ENCODE measurements at places on chromosomes 6 and 20.

DNA sequence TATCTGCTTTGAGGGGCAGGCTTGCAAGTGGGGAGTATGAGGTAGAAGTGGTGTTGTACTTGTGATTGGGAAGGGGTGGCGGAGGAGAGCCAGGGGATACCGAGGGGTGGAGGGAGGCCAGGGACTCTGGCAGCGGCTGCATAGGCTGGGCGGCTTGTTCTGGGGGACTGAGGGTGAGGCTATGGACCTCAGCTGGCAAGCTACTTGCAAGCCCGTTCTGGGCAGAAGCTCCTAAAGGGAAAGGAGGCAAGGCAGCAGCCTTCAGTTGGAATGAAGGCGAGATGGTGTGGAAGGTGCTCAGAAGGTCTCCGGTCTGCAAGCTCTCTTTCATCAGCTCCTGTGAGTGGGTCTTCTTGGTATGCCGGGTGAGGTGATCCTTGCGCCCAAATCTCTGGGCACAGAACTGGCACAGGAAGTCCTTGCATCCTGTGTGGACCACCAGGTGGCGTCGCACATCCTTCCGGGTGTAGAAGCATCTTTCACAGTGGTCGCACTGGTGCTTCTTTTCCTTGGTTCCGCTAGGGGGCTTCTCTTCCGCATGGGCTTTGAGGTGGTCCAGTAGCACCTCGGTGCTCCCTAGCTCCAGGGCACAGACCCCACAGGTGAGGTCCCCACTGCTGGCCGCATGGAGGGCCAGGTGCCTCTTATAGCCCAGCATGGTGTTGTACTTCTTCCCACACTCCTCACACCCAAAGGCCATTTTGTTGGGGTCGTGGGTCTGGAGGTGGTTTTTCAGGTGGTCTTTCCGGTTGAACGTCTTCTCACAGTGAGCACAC lies 66.0 kb downstream of the PLAGL1 start:
- no peaks in the 10 kb centered on the region for H3K4me1 ChIP-seq
- H3K27ac ChIP-seq, result no peak overlapping the region
- H3K36me3 ChIP-seq, result no peaks in the 10 kb centered on the region
- H3K27me3 ChIP-seq, result no peaks in the 10 kb centered on the region
- no peak for DNase-seq

DNA sequence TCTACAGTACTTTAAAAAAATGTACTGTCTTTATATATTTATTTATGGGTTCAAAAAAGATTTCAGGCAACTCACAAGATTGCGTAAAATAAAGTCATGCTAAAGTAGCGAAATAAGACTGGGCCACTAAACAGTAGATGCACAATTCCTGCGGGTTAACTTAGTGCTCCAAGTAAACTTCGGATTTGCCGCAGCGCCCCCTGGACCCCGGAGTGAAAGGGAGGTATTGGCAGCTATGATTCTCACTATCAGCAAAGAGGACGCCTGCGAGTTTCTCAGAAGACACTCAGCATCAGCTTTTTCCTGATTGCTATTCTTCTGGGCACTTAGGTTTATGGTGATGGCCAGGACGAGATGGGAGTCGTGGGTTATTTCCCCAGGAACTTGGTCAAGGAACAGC lies 1.4 kb downstream of the OTOR start:
- H3K36me3 ChIP-seq, result no peaks in the 10 kb centered on the region
- no peaks in the 10 kb centered on the region for H3K4me1 ChIP-seq
- DNase-seq, result no peak
- H3K4me3 ChIP-seq, result no peak overlapping the region
- no peak overlapping the region for H3K27ac ChIP-seq

GRCh38 chr6:27279513-27280063 lies 32.1 kb downstream of the PRSS16 start:
- H3K36me3 ChIP-seq, result no peaks in the 10 kb centered on the region
- H3K4me1 ChIP-seq, result no peaks in the 10 kb centered on the region
- no peak for DNase-seq
- no peak overlapping the region for H3K27ac ChIP-seq

GRCh38 chr6:4781426-4781825 lies 5.2 kb downstream of the CDYL start:
- no peaks in the 10 kb centered on the region for H3K27me3 ChIP-seq
- no peak overlapping the region for H3K4me3 ChIP-seq
- no peak for DNase-seq
- peaks cover 38% of the 10 kb centered on the region for H3K4me1 ChIP-seq
- no peaks in the 10 kb centered on the region for H3K36me3 ChIP-seq
- H3K27ac ChIP-seq, result no peak overlapping the region

DNA sequence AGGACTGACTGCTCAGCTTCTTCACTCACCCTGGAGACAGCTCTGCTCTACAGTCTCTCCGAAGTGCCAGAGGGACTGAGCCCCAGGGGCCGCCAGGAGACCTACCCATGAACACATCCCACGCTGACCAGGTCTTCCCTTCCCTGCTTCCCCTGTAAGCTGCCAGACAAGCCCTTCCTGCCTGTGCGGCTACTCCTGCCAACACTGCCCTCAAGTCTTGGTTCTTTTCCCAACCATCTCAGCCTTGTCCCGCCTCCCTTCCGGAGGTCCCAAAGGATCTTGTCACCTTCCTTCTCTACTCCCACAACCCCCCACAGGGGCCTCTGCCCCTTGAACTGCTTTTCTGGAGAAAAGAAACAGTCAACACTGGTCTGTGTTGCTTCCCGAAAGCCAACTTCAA lies 15.0 kb downstream of the CPNE5 start:
- no peaks in the 10 kb centered on the region for H3K36me3 ChIP-seq
- peaks cover 30% of the 10 kb centered on the region for H3K4me1 ChIP-seq
- no peak for DNase-seq
- no peaks in the 10 kb centered on the region for H3K27me3 ChIP-seq

DNA sequence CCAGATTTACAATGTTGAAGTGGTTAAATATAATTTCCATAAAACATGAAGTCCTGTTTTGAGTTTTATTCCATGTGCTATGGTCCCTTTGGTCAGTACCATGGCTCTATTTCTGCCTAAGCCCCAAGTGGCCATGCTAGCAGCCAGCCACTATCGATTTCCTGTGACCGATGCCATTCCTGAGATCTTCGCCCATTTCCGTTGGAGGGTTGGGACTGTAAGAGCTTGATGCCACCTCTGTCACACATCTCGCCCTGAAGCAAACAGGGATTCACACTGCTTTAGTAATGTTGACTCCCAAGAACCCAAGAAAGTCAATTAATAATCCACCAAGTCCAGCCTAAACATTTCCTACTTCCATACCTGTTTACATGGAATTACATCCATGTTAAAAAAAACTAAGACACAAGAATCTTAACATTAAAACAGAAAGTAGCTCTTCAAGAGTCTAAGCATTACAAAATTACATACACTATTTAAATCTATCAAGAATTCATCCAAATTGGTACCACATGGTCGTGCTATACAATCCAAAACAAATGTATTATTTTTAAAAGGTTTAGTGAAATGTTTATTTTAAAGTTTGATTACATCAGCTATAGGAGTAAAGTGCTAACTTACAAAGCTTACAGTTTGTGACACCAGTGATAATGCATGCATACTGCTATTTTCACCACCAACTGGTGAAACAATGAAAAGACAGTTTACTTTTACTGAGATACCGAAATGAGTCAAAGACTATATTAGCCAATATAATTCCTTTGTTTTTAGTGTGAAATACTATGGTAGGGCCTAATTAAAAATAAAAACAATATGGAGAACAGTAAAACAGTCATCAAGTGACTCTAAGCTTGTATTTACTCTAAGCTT lies 2.5 kb downstream of the RBM39 start:
- peak overlapping the region; percentile 79 for H3K4me3 ChIP-seq
- peaks cover 4% of the 10 kb centered on the region for H3K36me3 ChIP-seq
- H3K27me3 ChIP-seq, result no peaks in the 10 kb centered on the region
- H3K27ac ChIP-seq, result peak overlapping the region; percentile 98

DNA sequence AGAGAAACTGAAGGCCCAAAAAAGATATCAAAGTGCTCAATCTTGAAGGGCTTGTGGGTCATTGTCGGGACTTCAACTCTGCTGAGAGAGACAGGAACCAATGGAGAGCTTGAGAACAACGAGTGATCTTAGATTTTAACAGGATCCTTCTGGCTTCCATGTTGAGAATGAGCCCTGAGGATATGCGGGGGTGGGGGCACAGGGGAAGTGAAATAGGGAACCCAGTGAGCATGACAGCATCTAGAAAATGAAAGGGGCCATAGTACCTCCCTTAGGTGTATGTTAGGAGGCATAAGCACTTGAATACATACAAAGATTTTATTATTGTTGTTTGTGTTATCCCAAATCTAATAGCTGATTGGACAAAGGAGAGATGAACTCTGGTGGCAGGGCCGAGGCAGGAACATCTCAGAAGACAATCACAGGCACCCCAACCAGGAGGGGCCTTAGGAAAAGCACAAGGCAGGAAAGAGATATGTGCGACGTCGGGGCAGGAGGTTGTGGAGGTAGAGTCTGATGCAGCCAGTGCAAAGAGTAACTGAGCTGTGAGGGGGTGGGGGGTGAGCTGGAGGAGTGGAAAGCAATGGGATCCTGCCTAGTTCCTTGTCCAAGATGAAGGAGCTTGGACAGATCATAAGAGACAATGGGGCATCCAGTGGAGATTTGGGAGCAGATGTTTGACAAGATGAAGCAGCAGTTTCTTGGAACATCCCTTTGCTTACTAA lies 10.4 kb downstream of the TGM6 start:
- no peak overlapping the region for H3K27ac ChIP-seq
- H3K36me3 ChIP-seq, result no peaks in the 10 kb centered on the region
- no peaks in the 10 kb centered on the region for H3K27me3 ChIP-seq

DNA sequence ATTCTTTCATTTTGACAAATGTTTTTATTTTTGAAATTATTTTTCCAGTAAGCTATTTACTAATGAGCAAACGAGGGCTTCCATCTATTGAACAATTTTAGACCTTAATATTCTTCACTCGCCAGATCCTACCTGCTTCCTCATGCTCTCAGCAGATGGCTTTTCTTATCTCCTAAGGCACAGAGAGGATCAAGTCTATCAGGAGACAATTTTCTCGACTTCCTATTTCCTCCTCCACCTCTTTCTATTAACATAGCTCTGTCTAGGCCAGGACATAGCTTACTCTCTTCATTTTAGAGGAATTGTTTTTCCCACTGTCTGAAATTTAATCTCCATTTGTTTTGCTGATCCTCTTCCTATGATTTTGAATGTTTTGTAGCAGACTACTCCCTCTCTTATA lies 87.0 kb upstream of the MAN1A1 start:
- no peaks in the 10 kb centered on the region for H3K27me3 ChIP-seq
- H3K4me1 ChIP-seq, result no peaks in the 10 kb centered on the region
- no peak overlapping the region for H3K4me3 ChIP-seq
- DNase-seq, result no peak
- no peaks in the 10 kb centered on the region for H3K36me3 ChIP-seq

DNA sequence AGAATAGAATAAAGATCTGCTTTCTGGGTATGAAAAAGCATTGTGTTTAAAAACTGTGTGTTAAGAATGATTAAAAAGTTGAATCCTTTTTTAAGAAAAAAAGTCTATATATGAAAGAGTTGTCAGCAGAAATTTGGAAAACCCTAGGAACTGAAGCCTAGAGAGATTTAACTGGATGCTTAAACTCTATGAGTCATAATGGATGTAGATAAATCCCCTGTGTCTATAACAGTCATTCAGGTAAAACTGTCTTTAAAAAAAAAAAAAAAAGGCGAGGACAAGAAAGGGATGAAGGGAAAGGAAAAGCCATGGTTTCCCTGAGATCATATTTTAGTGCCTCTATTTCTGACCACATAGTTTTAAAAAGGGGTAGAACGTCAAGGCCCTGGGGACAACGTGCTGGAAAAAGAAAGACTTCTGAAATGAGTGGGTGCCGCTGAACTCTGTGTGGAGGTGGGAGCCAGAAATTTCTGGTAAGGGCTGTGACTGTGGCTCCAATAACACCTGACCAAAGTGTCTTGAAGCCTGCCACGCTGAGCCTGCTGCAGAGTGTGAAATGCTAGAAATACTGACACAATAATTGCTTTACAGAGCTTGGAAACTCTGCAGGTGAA lies 302.6 kb upstream of the ARID1B start:
- H3K27ac ChIP-seq, result no peak overlapping the region
- H3K4me1 ChIP-seq, result no peaks in the 10 kb centered on the region
- no peak for DNase-seq
- no peaks in the 10 kb centered on the region for H3K36me3 ChIP-seq

DNA sequence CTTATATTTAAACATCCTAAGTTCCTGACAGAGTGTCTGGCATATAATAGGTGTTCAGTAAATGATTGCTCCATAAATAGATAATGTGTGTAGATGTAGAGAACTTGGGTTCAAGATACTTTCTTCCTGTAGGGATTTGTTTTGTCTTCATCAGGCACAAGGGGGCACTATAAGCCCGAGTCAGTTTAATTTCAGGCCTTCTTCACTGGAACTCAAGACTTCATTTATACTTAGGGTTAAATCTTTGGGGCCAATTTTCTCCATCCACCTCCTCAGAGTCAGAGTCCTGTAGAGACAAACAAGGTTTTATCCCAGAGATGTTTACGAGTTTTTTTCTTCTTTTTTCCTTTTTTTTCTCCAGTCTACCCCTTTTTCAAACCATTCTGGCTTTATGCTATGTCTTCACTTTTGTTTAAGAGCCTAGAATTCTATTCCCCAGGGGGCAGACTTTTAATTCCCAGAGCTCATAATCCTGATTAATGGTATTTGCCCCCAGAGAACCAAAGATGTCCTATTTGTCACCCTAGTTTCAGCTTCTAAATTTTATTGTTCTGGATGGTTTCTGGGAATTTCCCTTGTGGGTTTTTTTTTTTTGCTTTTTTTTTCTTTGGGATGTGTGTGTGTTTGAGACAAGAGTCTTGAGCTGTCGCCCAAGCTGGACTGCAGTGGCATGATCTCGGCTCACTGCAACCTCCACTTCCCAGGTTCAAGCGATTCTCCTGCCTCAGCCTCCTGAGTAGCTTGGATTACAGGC lies 88.4 kb downstream of the HFE start:
- no peaks in the 10 kb centered on the region for H3K27me3 ChIP-seq
- H3K4me1 ChIP-seq, result peaks cover 9% of the 10 kb centered on the region
- no peak for DNase-seq
- H3K27ac ChIP-seq, result no peak overlapping the region
- H3K4me3 ChIP-seq, result no peak overlapping the region

DNA sequence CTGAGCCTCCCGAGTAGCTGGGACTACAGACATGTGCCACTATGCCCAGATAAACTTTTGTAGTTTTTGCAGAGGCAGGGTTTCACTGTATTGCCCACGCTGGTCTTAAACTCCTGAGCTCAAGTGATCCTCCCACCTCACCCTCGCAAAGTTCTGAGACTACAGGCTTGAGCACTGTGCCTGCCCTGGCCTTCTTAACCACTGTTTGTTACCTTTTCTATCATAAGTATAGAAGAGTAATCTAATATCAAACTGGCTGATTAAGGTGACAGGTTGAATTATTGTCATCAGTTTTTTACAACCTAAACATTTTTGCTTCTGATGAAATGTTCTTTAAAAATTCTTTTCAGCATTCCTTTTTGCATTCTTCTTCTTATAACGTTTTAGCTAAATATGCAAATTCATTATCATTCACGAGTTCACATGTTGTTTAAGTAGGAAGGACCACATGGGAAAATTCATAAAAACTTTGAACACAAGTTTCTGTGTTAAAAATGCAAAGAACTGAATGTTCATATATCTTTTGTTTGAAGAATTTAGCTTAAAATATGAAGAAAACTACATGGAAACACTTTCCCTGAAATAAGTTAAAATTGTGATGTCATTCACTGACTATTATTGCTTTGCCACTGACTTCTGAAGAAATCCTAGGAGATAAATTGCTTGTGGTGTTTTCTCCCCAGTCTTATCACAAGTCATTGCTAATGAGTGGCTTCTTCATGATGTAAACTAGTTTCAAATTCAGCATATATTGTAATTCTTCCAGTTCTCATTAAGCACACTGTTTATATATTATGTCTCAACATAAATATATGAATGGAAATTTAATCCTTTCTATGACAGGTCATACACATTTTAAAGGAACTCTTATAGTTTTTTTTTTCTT lies 106.7 kb downstream of the ADGRB3 start:
- no peaks in the 10 kb centered on the region for H3K27me3 ChIP-seq
- no peaks in the 10 kb centered on the region for H3K36me3 ChIP-seq
- DNase-seq, result no peak
- H3K4me3 ChIP-seq, result no peak overlapping the region
- H3K27ac ChIP-seq, result no peak overlapping the region
- H3K4me1 ChIP-seq, result no peaks in the 10 kb centered on the region

Measured in vagina (tissue), 2 donors.